ENCODE measurements at places on chromosomes 13 and 19.

DNA sequence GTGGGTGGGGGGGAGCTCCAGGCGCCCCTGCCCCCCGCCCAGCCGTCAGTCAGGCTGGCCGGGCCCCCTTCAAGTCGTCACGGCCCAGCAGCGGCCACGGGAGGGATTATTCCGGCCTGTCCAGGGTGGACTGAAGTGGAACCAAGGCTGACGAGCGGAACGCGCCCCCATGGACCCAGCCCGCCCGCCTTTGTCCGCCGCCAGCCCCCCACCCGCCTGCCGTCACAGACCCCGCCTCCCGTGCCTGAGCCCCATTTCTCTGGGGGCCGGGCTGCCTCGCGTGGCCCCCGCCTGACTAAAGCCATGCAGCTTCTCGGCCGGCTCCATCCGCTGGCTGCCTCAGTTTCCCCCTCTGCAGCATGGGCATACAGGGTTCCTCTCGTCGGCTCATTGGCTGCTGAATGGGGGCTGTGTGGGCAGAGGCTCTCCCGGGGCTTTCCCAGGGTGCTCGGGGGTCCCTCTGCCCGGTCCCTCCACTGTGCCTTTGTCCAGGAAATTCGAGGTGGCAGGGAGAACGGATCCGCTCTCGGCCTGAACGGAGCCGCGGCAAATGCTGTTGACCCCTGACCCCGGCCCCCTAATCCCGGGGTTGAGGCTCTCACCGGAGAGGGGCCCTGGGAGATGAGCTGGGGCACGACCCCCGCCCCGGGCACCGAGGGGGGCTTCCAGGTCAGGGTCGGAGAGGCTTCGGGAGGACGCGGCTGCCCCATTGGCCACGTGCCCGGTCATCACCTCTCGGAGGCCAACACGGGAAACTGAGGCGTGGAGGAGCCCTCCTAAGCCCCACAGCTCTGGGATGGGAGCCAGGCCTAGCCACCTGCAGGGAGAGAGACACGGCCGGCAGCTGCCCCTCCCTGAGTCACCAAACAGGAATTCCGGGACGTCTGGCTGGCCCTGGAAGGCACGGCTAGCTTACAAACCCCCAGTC, 27.4 kb downstream of the EFNA2 start:
- DNase-seq: no peak

GRCh38 chr19:18667531-18668251, 15.8 kb upstream of the CRTC1 start:
- no peak for DNase-seq

DNA sequence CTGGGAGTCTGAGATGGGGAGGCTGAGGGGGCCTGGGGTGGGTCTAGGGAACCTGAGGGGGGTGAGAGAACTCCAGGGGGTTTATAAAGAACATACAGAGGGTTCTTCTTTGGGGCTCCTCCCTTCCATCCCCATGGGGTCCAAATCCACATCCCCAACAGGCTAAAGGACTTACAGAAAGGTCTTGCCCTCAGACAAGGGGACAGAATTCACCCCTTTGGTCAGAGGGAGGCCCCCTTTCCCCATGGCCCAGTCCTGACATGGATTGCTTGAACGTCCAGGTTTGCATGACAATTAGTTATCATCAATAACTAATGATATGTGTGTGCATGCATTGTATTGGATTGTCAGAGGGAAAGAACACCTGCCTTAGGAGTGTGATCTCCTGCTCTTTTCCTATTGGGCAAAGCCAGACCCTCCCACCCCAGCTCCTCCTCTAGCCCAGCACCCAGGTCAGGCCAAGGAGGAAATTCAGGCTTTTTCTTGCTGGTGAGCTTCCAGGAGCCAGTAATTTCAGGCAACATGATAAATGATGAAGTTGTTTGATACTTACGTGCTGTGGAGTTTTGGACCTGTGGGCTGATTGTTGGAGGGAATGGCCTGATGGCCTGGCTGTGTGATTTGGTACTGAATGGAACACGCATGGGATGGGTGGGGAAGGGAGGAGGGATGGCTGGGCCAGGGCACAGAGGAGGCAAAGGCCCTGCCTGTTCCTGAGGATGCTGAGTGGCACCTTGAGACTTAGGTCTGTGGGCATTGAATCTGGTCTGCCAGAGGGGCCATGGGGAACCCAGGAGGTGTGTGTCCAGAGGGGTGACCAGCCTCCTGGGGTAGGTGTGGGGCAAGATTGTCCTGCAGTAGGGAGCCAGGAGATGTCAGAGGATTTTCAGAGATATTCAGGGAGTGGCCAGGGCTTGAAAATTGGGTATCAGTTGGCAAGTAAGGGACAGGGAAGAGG, 1.1 kb downstream of the KLHL26 start:
- peak; percentile 26 for DNase-seq

DNA sequence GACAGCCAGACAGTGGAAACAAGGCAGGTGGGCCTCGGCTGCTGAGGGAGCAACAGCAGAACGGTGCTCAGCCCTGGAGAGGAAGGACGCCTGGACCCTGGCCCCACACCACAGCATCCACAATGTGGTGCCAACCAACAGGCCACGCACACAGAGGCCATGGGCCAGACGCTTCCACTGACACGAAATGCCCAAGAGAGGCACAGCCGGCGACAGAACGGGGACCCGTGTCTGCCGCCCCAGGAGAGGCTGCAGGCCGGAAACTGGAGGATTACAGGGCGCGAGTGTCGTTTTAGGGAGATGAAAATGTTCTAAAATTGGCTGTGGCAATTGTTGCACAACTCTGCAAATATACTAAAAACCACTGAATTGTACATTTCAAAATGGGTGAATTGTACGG, 69.7 kb downstream of the RASA3 start:
- DNase-seq: peak; percentile 94

DNA sequence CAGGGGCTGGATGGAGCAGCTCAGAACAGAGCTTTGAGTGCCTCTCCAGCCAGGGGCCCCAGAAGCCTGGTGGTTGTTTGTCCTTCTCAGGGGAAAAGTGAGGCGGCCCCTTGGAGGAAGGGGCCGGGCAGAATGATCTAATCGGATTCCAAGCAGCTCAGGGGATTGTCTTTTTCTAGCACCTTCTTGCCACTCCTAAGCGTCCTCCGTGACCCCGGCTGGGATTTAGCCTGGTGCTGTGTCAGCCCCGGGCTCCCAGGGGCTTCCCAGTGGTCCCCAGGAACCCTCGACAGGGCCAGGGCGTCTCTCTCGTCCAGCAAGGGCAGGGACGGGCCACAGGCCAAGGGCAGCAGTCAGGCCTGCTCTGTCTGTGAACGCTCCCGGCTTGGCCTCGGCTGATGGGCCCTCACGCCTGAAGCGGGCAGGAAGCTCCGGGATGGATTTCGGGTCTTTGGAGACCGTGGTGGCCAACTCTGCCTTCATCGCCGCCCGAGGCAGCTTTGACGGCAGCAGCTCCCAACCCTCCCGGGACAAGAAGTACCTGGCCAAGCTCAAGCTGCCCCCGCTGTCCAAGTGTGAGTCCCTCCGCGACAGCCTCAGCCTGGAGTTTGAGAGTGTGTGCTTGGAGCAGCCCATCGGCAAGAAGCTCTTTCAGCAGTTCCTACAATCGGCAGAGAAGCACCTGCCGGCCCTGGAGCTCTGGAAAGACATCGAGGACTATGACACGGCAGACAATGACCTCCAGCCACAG, at the start of gene GRK1:
Gene GRK1, plus strand, starts transcription at position 269 of the 751 bp plus-strand sequence. Its CDS starts 168 bp downstream, at position 437.
- DNase-seq: no peak

- DNase-seq: no peak
These were observed 686.7 kb downstream of the DIAPH3 start for GRCh38 chr13:59477011-59477410.

DNA sequence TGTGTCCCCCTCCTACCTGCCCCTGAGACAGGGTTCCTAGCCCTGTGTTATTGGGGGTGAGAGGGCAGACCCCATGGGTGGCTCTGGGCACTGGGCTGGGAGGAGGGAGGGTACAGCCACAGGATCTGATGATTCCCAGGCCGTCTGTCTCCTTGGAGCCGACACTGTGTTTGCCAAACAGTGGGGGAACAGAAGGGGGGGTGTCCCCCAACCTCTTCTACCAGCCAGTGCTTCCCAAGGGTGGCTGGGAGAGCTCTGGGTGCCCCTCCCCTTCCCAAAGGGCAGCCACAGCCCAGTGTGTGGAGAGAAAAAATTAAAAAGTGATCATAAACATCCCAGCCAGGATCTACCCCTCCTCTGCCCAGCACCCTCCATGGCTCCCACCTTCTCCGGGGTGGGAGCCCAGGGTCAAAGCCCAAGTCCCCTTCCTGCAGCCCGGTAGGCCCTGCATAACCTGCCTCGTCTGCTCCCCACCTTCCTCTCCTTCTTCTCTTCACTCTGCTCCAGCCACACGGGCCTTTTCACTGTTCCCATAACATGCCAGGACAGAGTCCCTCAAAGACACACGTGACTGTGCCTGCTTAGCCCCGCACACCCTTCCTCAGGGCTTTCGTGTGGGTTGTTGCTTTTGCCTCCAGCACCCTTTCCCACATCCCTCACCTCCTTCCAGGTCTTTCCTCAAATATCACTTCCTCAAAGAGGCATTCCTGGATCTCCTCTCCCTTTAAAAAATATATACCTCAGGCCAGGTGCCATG, 1.4 kb upstream of the PLIN4 start:
- no peak for DNase-seq

- DNase-seq: no peak
These were observed 39.9 kb downstream of the MBNL2 start for GRCh38 chr13:97262058-97262457.

- no peak for DNase-seq
These were observed 44.8 kb upstream of the OLFM4 start for GRCh38 chr13:52983836-52984235.

DNA sequence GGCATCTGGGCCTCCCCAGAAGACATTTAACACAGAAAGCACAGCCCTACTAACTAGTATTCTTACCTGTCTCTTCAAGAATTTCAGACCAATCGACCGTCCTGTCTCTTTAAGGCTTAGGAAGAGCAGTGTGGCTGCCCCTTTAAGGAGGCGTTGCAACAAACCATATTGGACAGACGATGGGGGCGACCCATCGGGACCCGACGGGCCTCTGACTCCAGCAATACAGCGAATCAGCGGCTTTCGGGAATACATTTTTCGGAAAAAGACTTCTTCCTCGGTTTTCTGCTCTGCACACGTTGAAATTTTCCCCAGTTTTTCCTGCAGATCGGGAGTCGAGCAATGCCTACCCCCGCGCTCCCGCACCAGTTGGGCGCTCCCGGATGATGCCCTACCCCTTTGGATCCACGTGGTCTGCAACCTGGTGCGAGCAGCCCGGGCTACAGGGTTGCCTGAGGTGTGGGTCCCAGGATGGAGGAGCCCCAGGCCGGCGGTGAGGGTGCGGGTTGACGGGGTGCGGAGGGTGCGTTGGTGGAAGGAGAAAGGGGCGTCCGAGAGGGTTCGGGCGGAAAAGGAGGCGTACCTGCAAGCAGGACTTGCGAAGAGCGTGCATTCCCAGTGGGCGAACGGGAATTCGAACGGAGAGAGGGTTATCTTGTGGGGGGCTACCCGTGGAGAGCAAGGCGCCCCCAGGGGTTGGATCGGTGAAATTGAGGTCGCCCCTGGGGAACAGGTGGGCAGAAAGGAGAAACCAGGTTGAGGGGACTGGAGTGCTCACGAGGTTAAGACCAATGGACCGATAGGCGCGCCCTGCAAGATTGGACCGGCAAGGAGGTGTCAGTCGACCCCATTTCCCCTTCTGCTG, at the start of gene POLR1G:
Gene POLR1G, plus strand, starts transcription at position 419 of the 865 bp plus-strand sequence. Its CDS starts 53 bp downstream, at position 472.
- DNase-seq: peak; percentile 88

- DNase-seq: no peak
These were observed 420.5 kb downstream of the FGF9 start for GRCh38 chr13:22091222-22091970.

DNA sequence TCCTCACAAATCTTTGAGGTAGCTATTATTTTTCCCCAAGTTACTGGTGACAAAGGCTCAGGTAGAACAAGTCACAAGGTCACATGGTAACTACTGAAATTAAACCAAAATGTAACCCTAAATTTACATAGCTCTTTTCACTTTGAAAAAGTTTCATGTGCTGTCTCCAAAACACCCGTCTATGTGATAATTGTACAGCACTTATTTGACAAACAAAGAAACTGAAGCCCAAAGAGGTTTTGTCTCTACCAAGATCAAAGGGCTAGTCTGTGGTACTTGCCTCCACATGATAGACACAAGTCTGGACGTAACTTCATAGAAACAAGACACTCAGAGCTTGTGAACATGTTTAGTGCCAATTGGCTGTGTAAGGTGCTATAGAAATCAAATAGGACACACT, 108.3 kb downstream of the SACS start:
- no peak for DNase-seq

DNA sequence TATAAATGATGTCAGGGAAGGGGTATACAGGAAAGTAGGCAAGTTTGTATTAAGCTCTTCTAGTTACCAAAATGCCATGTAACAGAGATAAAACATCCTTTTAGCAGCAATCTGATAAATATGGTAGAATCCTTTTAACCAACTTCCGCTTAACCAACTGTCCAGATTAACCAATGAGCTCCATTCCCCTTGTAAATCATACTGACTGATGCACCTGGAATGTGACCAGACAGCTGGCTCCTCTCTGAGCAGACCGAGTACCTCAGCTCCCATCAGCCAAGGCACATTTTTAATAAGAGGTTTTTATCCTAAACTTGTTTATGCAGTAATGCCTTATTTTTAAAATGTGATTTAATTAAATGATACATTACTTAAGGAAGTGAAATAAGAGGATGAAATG, 66.4 kb downstream of the KLF12 start:
- no peak for DNase-seq

DNA sequence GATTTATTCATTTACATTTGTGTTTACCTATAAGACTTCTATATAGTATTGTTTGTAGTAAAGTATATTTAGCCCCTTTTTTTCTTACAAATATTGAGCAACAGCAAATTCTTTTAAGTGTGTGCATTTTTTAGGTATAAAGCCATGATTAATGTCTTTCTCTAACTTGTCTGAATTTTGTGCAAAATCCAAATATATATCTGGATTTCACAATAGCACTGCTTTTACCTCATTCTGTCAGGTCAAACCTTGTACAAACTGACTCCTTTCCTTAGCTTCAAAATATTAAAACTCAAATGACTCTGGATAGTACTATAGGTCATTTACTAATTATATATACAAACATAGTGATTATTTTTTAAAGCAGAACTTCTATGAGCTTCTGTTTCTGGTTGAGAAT, 563.0 kb upstream of the SPRY2 start:
- DNase-seq: no peak

DNA sequence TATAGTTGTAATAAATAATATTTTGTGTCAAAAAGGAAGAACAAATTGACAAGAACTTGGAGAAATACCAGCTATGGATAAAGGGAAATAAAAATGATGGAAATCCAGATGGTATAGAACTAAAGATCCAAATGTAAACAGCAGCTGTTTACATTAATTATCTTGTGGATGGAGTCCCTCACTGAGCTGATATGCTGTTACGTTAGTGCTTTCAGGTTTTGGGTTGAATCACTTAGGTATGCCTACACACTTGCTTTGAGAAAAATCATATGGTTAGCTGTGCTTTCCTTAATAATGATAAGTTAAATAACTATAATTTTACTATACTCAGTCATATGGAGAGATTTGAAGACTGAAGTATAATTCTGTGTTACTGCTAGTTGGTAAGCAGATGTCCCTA, 27.7 kb downstream of the WASF3 start:
- no peak for DNase-seq

DNA sequence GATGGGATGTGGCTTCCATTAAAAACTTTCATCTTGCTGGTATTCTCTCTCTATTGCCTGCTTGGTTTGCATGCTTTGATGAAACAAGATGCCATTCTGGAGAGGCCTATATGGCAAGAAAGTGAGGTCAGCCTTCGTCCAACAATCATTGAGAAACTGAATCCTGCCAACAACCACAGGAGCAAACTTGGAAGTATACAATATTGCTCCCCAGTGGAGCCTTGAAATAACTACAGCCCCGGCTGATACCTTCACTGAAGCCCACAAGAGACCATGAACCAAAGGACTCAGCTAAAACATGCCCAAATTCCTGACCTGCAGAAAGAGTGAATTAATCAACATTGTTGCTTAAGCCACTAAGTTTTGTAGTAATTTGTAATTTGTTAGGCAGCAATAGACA, 82.5 kb upstream of the FGF14 start:
- no peak for DNase-seq
